ENCODE measurements at places on chromosomes 1 and 21.
A peak's percentile ranks its signal among the peaks of the same experiment; 100 is the strongest.

- H3K27me3 ChIP-seq, result peaks cover 25% of the 10 kb centered on the region
- no peak for DNase-seq
- no peak overlapping the region for H3K27ac ChIP-seq
- H3K4me1 ChIP-seq, result peaks cover 8% of the 10 kb centered on the region
- H3K4me3 ChIP-seq, result no peak overlapping the region
These were observed 16.6 kb downstream of the NOC2L start for GRCh38 chr1:942411-942821.

- DNase-seq, result no peak
- no peaks in the 10 kb centered on the region for H3K36me3 ChIP-seq
- H3K4me1 ChIP-seq, result no peaks in the 10 kb centered on the region
These were observed 57.7 kb upstream of the ZC3H11B start for GRCh38 chr1:219670426-219671149.

GRCh38 chr21:32735524-32735923 is 7.7 kb upstream of the SYNJ1 start:
- peaks cover 41% of the 10 kb centered on the region for H3K36me3 ChIP-seq
- no peaks in the 10 kb centered on the region for H3K27me3 ChIP-seq
- H3K4me1 ChIP-seq, result peaks cover 10% of the 10 kb centered on the region
- H3K4me3 ChIP-seq, result no peak overlapping the region
- H3K27ac ChIP-seq, result peak overlapping the region; percentile 30

- peaks cover 6% of the 10 kb centered on the region for H3K4me1 ChIP-seq
- H3K27me3 ChIP-seq, result peaks cover 1% of the 10 kb centered on the region
- H3K27ac ChIP-seq, result no peak overlapping the region
- no peak for DNase-seq
- H3K4me3 ChIP-seq, result no peak overlapping the region
- H3K36me3 ChIP-seq, result peaks cover 9% of the 10 kb centered on the region
These were observed 37.6 kb upstream of the CTBS start for GRCh38 chr1:84611796-84612195.

- H3K4me1 ChIP-seq, result no peaks in the 10 kb centered on the region
- no peak for DNase-seq
- H3K27me3 ChIP-seq, result no peaks in the 10 kb centered on the region
- no peaks in the 10 kb centered on the region for H3K36me3 ChIP-seq
- H3K4me3 ChIP-seq, result no peak overlapping the region
These were observed 209.3 kb upstream of the C1orf105 start for GRCh38 chr1:172211221-172211620.

GRCh38 chr1:12532405-12533315 is 85.3 kb downstream of the DHRS3 start:
- no peak for DNase-seq
- no peaks in the 10 kb centered on the region for H3K27me3 ChIP-seq
- H3K36me3 ChIP-seq, result peaks cover 25% of the 10 kb centered on the region
- no peak overlapping the region for H3K27ac ChIP-seq

GRCh38 chr1:178964469-178965330 is 61.0 kb upstream of the FAM20B start:
- no peaks in the 10 kb centered on the region for H3K4me1 ChIP-seq
- H3K27ac ChIP-seq, result no peak overlapping the region
- no peak for DNase-seq
- H3K36me3 ChIP-seq, result no peaks in the 10 kb centered on the region

DNA sequence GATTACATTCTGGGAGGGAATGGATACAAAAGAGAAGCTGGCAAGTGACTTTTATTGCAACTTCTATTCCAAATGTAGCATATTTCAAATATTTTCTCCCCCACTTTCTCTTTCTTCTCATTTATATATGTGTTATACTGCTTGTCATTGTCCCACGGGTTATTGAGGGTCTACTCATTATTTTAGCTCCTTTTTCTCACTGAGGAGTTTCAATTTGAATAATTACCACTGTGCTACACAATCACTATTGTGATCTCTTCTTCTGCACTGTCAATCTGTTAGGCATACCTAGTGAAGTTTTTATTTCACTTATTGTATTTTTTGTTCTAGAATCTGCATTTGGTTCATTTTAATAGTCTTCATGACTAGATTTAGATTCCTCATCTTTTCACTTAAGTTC is 339.7 kb downstream of the PTPRC start:
- no peak for DNase-seq
- H3K4me3 ChIP-seq, result no peak overlapping the region
- H3K27ac ChIP-seq, result no peak overlapping the region
- H3K36me3 ChIP-seq, result peaks cover 23% of the 10 kb centered on the region

DNA sequence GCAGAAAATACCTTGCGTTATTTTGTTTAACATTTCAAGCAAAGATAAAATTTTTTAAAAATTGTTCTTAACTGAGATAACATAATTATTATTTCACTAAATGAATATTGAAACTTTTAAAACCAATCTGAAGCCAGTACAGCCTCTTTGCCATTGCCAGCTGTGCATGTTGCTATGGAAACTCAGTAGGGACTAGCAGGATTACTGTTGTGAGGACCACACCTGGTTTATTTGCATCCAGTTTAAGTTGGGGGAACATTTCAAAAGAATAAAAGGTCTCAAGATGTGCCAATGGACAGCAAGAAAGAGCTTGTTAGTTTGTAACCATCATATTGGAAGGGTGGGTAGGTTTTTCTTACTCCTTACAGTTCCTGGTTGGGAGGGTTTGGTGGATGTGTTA is 80.7 kb downstream of the POU2F1 start:
- peaks cover 3% of the 10 kb centered on the region for H3K4me1 ChIP-seq
- no peak overlapping the region for H3K27ac ChIP-seq
- H3K27me3 ChIP-seq, result no peaks in the 10 kb centered on the region
- no peaks in the 10 kb centered on the region for H3K36me3 ChIP-seq
- DNase-seq, result no peak

GRCh38 chr1:21383785-21384401 is 56.0 kb upstream of the NBPF3 start:
- peaks cover 32% of the 10 kb centered on the region for H3K27me3 ChIP-seq
- H3K4me1 ChIP-seq, result peaks cover 6% of the 10 kb centered on the region
- H3K27ac ChIP-seq, result no peak overlapping the region
- no peak overlapping the region for H3K4me3 ChIP-seq
- DNase-seq, result no peak

- peaks cover 3% of the 10 kb centered on the region for H3K4me1 ChIP-seq
- H3K27me3 ChIP-seq, result peaks cover 42% of the 10 kb centered on the region
- H3K4me3 ChIP-seq, result no peak overlapping the region
These were observed 4.4 kb upstream of the PHC2 start for GRCh38 chr1:33435096-33435820.

DNA sequence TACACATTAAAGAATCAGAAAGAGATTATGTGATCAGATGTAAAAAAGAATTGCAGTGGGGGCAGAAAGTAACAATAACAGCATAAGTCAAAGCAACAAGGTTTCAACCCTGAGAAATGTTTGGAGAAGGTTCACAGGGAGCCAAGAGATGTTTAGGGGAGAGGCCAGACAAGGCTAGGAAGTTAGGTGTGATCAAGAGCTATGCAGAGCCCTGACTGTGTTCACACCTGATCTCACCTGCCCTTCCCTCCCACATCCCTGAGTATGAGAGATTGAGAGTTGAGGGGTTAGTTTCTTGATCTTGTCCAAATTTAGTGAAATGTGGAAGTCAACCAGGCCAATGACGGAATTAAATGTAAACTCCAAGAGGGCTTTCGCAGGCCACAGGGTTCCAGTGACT is 10.2 kb downstream of the PTPN14 start:
- H3K36me3 ChIP-seq, result no peaks in the 10 kb centered on the region
- H3K27ac ChIP-seq, result no peak overlapping the region
- peaks cover 32% of the 10 kb centered on the region for H3K27me3 ChIP-seq
- no peak overlapping the region for H3K4me3 ChIP-seq
- H3K4me1 ChIP-seq, result peaks cover 9% of the 10 kb centered on the region
- no peak for DNase-seq

DNA sequence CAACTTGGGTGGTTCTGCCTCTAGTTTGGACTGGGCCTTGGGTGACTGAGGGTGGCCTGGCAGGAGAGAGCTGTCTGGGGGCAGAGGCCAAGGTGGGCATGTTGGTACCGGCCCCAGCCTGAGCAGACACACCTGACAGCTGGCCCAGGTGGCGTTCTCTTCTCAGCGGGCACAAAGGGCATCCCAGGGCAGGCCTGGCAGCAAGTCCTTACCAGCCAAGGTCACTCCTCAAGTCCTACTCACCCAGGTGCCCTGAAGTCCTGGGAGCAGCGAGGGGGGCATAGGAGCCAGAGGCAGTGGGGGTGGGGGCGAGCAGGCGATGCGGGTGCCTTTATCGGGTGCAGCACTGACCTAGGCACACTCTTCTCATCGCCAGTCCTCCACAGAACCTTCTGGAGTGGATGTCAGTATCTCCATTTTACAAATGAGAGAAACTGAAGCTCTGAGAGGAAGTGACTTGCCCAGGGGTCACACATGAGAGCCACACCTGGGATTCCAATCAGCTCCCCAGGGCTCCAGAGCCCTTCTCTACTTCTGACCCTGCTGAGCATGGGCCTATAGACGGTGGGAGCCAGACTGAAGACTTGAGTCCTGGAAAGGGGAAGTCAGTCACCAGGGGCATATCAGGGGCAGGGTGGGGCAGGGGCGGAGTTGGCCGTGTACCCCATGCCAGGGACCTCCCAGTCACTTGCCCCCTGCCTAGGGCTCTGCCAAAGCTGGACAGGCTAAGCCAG is 587 bp upstream of the SLC25A34 start:
- peaks cover 4% of the 10 kb centered on the region for H3K36me3 ChIP-seq
- H3K4me1 ChIP-seq, result no peaks in the 10 kb centered on the region
- H3K27me3 ChIP-seq, result no peaks in the 10 kb centered on the region
- H3K27ac ChIP-seq, result no peak overlapping the region
- H3K4me3 ChIP-seq, result no peak overlapping the region
